ENCODE measurements at places on chromosomes 12 and 14.

- DNase-seq: no peak
Measured at GRCh38 chr14:92315050-92315805, 7.7 kb upstream of the SLC24A4 start.

DNA sequence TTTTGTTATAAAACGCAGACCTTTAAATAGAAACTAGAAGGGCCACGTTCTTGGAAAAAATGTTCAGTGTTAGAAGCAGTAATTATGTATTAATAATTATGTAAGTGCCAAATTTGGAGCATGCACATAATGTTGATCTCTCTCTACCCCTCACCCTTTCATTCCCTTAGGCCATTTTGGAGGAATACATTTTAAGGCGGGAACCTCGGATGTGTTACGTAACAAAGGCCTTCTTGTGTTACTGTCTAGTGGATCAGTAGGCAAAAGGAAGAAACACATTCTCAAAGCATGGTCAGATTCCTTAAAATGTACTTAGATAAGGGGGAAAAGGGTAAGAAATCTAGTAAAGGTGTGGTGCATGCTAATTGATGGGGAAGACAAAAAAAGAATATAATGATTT, 52.7 kb downstream of the RASSF3 start:
- DNase-seq: no peak

GRCh38 chr12:2949411-2949810, 9.8 kb upstream of the TEAD4 start:
- no peak for DNase-seq

- DNase-seq: no peak
Measured at GRCh38 chr14:45065956-45066355, 18.0 kb upstream of the PRPF39 start.

DNA sequence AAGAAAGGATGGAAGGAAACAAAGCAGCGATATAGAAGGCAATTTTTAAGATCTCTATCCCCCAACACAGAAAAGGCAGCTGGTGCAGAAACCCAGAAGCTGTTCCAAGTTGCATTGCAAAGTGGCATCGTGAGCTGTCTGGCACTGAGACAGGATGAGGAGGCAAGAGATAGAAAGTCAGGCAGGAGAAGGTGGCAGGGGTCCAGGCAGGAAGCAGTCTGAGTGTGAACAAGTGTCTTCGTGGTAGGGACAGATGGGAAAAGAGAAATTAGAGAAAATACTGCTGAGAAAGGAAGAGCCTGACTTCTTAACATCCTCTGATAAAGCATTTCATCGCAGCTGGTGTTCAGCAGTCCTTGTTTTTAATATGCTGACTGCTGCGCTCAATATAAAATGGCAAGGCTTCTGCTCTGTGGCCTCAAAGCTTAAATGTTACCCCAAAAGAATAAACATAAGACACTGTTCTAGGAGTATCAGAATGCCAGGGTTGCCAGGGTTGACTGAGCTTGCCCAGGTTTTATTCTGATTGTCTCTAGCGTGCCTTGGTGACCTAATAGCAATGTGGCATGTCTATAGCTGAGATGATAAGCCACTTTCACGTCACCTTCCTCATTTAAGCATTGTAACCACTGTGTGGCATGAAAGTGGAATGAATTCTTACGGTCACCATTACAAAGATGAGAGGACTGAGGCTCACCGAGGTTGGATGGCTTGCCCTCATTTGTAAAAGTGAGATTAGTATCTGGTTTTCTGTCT, 397.6 kb downstream of the NUAK1 start:
- no peak for DNase-seq

- no peak for DNase-seq
Measured at GRCh38 chr12:76236640-76237039, 111.6 kb downstream of the BBS10 start.

DNA sequence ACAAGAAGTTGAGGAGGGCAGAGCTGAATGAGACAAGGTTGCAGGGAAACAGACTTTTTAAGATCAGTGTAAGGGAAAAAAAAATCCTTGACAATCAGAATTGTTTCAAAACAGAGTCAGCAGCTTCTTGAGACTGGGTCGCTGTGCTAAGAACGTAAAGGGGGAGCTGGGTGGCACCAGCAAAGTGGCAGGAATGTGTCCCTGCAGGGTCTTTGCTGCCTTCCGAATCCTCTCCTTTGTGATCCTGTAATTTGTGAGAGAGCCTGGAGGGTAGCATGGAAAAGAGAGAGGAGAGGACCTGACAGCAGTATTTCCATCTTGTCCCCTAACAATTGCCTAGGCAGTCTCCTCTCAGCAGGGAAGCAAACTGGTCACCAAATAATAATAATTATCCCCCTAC, 472.8 kb downstream of the RGS6 start:
- DNase-seq: no peak

GRCh38 chr14:69048456-69048855, 69.4 kb upstream of the ACTN1 start:
- no peak for DNase-seq

DNA sequence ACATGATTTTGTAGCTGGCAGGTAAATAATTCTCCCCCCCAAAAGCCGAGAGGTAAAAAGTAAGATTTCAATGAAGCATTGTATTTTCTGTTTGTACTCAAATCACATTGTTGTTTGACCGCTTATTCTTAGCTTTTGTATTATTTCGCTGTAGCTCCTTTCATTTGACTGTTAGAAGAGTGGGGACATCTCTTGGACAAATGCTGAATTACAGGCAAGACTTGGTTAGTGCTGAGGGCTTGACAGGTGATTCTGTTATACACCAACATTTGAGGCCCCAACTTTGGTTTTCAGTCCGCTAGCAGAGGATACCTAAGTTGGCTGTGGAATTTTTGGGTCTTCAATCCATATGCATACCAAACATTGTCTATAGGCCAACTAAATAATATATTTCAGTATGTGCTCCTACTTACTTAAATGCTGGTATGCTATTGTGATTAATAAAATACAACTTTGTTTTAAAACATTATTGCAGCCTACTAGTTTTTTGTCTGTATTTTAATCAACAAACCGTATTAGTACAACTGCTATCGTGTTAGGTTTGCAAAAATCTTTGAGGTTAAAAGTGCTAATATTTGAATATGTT, 102.2 kb downstream of the ERC1 start:
- peak; percentile 31 for DNase-seq

DNA sequence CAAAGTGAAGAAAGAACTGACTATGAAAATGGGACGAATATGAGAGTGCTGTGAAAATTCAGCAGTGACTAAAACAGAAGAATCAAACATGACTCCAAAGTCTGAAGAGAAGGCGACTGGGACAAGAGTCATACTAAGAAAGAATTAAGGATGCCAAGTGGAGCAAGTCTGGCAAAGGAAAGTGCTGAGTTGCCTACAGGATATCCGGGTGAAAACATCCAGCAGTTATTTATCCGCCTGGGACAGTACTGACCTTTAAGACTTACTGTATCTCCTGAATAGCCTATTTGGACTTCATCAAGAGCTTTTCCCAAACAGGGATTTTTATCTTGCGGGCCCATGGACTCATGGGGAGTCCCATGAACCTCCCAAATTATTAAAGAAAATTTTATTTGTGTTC, 41.1 kb downstream of the KICS2 start:
- no peak for DNase-seq

DNA sequence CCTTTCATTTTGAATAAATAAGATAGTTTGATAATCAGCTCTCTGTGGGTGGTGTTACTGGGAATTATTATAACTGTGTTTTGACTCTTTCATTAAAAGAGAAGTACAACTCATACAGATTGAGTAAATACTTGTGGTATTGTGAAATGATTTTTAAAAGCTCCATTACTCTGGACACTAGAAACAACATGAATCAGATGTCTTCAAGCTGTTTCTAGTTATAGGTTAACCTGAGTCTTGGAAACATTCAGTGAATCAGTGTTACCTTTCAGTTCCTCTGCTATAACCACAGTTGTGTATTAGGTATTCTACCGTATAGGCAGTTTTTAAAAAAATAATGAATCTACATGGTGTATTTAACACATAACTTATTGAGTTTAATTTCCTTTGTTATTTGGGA, 128.4 kb upstream of the SSTR1 start:
- DNase-seq: no peak

DNA sequence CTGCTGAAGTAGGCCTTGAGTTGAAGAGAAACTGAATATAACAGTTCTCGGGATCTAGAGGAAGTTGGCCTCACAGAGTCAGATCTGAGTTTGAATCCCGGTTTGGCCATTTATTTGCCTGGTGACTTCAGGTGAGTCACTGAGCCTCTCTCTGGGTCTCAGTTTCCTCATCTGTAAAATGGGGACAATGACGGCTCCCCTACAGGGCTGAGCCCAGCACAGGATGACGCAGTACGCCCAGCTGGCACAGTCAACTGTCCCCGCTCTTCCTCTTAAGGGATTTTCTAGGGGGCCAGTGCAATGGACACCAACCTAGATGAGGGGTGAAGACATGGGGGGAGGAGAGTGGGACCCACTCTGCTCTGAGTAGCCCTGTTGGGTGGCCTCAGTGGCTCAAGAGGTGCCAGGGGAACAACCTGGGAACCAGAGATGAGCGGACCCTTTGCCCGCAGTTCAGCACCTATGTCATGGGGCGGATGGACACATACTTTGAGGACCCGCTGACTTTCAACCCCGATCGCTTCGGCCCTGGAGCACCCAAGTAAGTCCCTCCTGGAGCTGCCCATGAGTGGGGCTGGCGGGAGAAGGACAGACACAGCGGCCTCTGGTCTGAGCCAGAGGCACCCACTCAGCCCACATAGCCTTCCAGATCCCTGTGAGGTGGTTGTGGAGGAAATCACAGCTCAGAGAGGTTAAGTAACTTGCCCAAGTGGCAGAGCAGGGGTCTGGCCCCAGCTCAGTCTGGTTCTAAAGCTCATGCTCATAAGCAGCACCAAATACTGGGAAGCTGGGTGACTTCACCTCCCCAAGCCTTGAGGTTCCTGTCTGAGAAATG, 41.1 kb downstream of the CYP46A1 start:
- no peak for DNase-seq

DNA sequence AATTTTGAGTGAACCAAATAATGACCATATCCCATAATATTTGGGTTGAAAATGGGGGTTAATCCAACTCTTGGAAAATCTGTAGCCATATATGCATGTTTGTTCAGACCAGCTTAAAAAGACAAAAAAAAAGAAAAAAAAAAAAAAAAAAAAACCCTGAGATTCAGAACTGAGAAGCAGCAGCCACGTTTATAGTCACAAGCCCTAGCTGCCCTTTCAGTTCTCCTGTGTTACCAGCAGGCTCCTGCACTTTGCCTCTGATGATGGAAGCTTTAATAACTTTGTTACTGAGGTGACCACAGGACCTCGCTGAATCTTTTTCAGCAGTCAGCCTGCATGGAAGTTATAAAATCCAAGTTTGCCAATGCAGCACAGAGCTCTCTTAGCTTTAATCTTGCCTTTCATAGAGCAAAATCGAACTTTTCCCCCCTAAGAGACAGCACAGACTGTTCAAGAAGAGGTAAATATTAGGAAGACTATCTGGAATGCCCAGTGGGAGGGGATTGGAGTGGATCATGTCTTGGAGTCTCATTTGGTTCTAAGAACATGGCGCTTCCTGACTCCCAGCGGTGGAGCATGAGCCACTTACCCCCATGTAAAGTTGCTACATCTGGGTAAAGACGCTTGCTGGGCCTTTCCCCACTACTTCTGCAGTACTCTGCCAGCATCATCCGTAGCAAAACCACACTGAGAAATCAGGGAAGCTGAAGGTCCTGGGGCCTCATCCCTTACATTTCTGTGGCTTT, 20.6 kb downstream of the GNG2 start:
- no peak for DNase-seq

- DNase-seq: no peak
Measured at GRCh38 chr12:90808568-90808967, 146.4 kb downstream of the CCER1 start.

DNA sequence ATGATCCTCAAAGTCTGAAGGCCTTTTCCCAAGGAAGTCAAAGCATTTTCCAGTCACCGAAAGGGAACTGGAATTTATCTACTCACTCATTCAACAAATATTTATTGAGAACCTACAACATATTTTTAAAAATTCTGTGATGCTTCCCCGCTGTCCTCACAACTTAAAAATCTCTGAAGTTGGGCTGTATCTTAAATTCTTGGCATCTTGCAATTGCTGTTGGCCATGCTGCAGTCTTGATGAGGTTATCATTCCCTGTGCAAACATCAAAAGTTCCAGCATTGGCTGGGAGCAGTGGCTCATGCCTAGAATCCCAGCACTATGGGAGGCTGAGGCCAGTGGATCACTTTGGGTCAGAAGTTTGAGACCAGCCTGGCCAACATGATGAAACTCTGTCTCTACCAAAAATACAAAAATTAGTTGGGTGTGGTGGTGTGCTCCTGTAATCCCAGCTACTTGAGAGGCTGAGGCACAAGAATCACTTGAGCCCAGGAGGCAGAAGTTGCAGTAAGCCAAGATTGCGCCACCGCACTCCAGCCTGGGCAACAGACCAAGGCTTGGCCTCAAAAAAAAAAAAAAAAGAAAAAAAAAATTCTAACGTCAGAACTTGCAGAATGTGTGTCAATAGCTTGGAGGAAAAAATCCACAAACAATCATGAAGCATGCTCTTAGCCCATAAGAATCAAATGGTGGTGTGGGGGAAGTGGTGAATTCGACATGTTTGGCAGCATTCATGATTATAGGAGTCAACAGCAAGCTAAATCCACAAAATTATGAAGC, 34.9 kb downstream of the CCDC177 start:
- DNase-seq: no peak

GRCh38 chr12:1939801-1940607, 21.6 kb upstream of the CACNA2D4 start:
- peak; percentile 85 for DNase-seq

GRCh38 chr12:122021193-122021821, 377 bp upstream of the BCL7A start:
- DNase-seq: no peak

GRCh38 chr12:94147387-94147990, 888 bp upstream of the PLXNC1 start:
- DNase-seq: peak; percentile 55

DNA sequence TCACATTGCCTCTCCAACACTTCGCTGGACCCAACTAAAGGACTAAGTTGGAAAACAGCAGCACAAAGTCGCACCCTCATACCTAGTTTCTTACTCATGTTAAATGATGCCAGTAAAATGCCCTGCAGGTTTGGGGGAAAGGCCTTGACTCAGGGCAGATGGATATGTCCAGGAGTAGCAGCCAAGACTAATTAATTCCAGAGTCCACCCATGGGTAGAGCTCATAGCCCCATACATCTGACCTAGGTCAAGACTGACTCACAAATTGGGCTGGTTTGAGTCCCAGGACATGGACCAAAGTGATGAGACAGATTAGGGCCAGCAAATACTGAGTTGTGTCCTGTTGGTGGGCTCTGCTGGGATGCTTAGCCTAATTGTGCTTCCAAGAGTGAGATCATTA, 224.0 kb upstream of the BTG1 start:
- DNase-seq: no peak

All from GM13977 (cell line).